ENCODE measurements at places on chromosomes 1 and 21.

DNA sequence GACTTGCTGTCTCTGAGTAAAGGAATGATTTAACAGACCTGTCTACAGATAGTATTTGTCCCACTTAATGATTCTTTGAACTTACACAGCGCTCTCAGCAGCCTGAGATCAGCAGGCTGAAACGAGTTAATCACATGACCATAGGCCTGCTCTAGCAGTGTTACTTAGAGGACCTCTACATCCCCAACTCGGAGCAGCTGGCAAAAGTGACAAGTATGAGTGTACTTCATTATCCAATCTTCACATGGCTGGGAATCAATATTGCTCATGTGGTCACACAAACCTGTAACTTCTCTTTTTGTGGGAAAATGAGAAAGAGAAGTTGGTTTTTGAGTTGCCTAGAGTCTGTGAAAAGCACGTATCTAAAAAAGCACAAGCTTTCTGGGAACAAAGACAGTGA, 11.4 kb upstream of the ATP13A2 start:
- no peak for DNase-seq

DNA sequence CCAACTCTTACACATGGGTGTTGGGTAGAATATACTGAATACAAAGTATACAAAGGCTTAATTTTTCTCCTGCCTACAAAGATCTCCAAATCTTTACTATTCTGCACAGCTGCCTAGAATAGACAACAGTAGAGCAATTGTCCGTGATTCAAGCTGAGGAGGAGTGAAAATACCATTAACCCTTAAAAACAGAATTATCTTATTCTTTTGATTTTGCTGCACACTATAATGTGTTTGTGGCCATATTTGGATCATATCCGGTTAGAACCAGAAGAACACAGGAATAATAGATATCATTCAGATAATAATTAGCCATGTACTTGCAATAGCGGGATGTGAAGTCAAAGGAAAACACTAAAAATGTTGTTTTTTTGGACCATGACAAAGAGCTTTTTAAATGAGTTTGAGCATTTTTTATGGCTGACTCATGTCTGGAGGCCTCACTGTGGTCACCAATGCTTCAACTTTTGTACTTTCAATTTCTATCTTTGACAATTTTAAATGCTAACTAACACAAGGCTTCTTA, 197.6 kb upstream of the FOXD3 start:
- DNase-seq = no peak

DNA sequence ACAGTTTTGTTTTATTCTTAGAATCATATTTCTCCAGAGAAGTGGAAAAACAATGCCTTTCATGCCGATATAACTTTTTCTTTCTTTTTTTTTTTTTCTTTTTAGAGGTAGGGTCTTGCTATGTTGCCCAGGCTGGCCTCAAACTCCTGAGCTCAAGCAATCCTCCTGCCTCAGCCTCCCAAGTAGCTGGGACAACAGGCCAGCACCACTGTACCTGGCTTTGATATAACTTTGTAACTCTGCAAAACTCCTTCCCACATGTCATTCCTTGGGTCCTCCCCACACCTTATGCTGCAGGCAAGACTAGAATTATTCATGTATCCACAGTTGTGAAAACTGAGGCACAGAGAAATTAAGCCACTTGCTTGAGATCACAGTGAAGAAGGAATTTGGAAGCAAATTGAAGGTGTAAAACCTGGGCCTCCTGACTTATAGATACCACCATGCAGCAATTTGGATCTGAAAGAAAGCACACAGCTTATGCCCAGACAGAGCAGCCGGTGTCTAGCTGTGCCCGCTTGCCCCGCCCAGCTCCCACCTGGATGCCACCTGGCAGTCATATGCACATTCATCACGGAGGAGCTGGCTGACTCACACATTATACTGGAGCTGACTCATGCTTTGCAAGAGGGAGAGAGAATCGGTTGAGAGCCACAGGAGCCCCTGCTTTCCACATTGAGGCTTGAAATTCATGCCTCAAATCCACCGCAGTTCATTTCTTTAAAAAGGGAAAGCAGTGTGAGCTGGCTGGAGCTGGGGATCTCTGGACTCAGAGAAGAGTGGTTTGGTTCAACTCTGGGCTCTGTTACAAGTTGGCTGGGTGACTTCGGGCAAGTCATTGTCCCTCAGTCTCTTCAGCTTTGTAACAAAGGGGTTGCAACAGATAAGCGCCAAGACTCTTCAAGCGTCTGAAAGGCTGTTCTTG, 8.3 kb upstream of the SLC2A1 start:
- DNase-seq = no peak

- no peak for DNase-seq
These were observed 136.9 kb downstream of the PSMG1 start for GRCh38 chr21:39046236-39046916.

GRCh38 chr1:58687516-58687915, 12.3 kb downstream of the MYSM1 start:
- no peak for DNase-seq

DNA sequence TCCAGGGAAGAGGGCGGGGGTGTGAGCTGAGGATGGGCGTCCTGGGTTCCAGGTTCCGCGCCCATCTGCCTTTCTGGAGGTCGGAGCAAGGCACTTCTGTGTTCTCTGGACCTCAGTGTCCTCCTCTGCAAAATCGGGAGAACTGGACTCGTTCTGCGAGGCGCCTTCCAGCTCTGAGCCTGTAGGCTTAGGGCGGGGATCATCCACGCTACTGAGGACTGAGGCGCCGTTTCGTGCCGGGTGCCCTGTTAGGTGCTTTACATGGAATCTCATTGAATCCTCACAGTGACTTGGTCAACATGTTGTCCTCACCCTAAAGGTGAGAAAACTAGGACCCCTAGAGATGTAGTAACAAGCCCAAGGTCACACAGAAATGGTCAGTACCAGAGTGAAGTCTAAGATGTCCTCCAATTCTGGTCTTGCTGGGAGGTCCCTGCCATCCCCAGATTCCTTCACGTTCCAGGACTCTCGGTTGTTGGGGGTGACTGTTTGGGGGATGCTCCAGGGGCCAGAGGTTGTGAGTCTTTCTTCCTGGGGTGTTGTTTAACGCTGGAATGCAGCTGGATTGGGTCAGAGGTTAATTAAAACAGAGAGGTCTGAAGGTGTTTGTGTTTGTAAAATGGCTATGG, 677 bp downstream of the PRKAA2 start:
- DNase-seq = no peak

DNA sequence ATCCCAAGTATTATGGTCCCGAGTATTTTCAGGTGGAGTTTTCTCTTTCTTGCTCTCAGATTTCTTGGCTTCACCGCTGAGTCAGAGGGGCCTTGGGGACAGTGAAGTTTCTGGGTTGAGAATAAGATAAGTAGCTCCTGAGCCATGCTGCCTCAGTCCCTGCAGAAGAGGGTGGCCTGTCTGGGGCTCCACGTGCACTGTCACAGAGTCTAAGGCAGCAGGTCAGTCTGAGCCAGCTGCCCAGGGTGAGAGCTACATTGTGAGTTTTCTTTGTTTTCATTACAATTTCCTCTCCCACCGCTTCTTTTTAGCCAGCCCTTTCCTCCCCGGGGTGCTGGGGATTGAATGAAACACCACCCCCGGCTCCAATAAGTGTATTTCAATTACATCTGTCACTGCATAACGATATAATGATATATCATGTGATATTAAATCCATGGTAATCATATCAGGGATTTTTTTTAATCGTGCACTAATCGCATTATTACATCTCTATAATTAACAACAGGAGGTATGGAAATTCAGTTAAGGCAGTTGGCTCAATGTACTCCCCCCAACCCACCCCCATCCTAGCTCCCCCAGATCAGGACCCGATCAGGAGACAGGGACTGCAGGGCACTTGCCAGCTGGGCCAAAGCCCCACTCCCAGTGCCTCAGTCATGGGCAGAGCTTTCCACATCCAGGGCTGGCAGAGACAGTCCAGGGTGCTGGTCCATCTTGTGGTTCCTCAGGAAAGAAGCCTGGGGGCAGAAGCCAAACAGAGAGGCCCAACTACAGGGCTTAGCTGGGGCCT, 43.7 kb downstream of the DMAP1 start:
- no peak for DNase-seq

GRCh38 chr1:38186566-38186965, 140.0 kb upstream of the POU3F1 start:
- no peak for DNase-seq

DNA sequence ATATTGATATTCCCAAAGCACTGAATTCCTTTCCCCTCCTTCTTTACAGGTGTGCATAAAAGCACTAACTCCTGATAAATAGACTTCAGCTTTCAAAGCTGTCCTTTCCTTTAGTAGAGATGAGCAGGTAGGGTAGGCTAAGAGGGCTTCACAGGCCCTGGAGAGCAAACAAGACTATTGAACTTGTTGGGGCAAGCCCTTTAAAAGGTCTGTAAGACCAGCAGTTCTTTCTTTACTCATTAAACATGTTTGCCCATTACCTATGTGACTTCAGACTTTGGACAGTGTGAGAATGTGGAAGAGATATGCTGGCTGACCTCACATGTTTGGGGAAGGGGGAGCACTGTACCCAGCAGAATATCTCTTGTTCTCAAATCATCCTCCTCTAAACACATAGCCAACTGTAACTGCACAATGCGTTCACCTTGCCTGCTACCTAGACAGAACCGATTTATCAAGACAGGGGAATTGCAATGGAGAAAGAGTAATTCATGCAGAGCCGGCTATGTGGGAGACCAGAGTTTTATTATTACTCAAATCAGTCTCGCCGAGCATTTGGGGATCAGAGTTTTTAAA, 27.1 kb upstream of the HAO2 start:
- no peak for DNase-seq

DNA sequence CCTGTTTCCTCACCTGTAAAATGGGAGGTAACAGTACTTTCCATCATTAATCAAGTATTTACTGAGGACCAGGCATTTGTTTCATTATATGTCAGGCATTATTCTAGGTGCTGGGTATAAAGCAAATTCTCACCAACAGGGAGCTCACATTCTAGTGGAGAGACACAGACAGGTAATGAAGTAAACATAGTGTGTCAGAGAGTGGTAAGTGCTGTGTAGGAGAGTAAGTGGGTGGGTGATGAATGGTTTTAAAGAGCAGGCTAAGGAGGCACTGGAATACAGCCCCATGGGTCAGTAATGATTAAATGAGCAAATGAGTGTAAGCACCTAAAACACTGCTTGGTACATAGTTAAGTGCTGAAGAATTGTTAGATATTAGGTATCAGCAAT, 60.4 kb downstream of the DNTTIP2 start:
- DNase-seq = no peak

DNA sequence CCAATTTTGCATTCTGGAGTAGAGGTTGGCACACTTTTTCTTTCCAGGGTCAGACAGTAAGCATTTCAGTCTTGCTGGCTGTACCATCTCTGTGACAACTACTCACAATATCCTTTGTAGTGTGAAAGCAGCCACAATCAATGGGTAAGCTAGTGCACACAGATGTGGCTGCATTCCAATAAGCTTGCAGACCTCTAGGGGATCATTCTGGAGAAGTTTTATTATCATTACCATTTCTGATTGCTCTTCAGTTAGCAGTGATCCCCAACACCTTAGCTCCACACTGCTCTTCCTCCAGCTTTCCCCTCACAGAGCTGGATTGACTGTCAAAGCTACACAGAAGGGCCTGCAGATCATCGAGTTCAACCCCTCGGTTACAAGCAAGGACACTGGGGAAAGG, 9.1 kb downstream of the RXRG start:
- no peak for DNase-seq

DNA sequence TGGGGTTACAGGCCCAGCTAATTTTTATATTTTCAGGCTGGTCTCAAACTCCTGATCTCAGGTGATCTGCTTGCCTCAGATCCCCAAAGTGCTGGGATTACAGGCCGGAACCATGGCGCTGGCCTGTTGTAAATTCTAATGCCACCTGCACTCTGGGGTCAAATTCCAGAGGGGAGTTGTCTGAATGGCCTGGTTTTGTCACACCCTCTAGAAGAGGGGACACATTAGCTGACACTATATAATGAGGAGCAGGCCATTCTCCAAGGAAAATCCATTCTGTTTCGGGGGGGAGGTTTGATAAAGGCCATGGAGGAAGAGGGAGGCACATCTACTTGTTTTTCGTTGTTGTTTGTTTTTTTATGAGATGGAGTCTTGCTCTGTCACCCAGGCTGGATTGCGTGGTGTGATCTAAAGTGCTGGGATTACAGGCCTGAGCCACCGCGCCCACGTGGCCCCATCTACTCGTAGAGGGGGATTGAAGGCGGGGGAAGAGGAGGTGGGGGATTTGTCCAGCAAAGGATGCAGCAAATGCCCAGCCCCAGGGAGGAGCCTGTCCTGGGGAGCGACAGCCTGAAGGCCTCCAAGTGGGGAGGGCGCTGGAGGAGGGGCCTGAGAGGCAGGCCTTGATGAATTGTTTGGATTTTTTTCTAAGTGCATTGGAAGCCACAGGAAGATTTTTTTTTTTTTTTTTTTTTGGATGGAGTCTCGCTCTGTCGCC, 78.4 kb upstream of the SLC45A1 start:
- no peak for DNase-seq

DNA sequence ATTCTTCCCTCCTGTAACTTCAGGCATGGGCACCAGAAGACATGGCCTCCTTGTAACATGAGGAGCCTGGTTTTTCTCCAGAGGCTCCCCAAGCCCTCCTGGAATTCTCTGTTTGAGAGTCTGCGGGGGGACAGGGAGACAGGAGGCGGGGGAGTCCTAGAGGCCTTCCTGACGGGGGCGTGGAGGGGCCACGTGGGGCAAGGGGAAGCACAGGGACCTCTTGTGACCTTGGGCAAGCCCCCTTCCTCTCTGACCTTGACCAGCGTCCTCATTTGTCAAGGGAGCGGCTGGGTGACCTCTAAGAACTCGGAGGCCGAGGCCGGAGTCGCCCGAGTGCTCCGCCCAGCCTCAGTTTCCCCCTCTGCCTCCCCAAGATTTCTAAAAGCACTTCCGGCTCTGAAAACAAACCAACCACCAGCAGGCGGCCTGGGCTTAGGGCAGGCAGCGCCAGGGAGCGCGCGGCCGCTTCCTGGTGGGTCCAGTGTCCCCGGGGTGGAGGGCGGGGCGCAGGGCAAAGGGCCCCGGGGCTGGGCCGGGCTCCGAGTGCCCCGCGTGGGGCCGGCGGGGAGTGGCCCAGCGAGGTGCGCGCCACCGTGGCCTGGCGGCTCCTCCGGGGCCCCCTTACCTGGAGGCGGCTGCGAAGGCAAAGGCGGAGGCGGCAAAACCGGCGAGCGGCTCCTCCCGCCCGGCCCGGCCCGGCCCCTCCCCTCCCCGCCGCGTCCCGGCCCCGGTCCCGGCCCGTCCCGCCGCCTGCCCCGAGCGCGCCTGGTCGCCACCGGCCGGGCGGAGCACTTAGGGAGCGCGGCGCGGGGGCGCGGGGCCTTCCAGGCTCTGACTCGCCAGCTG, at the start of gene TMCO4:
TMCO4 (minus strand) TSS at position 687 of the 846 bp plus-strand sequence. CDS start 19,158 bp downstream, outside the sequence.
- peak; percentile 59 for DNase-seq

GRCh38 chr1:43938892-43939587, 5.4 kb downstream of the ARTN start:
- DNase-seq = no peak

- peak; percentile 39 for DNase-seq
These were observed 183.3 kb upstream of the TMEM51 start for GRCh38 chr1:14970115-14970798.

- DNase-seq = no peak
These were observed 21.5 kb upstream of the NHLH2 start for GRCh38 chr1:115862403-115862802.

DNA sequence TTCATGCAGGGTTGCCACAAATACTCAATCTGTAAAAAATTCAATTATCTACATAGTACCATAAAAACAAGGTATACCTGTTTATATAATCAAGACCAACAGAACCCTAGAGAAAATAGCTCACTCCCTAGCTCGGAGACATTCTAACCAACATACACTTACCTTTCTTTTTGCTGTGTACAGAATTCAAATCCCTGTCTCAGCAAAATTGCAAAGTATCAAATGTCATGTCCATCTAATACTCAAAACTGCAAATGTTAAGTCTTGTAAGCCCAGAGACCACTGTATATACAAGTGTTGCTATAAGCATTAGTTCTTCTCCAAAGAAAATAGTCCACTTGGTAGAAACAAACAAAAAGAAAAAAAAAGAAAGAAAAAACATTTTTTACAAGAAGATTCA, 16.2 kb upstream of the SELE start:
- no peak for DNase-seq

All from activated naive CD8-positive, alpha-beta T cell treated with anti-CD3 and anti-CD28 coated beads, Interleukin-2, amount 50 U/mL, for 24 hours (primary cell).